ENCODE measurements at places on chromosomes 3 and 15.

GRCh38 chr3:8882642-8883041 is 80.6 kb downstream of the RAD18 start:
- no peak for DNase-seq

- DNase-seq, result no peak
These were observed 25.0 kb upstream of the KLF13 start for GRCh38 chr15:31301673-31301990.

- DNase-seq, result no peak
These were observed 6.1 kb upstream of the IL12A start for GRCh38 chr3:159982442-159982974.

DNA sequence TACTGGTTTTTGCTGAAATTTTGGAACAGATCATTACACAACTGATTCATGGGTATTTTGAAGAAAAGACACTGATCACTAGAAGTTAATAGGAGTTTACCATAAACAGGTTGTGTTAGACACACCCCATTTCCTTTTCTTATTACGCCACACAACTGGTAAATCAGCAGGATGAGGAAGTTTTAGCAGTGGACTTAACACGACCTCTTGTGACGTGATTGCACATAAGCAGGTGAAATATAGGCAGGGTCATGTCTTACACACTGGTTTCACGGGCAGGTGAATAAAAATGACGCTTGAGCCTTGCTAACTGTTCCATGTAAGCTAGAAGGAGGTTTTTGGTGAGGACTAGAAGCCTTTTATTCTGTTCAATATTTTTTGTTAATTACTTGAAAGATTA is 27.1 kb upstream of the TPRG1 start:
- no peak for DNase-seq

All from germinal center (tissue), 1 donor.